Vagina (tissue), 2 donors: ENCODE measurements at places on chromosomes 1 and 21.
A peak's percentile ranks its signal among the peaks of the same experiment; 100 is the strongest.

- DNase-seq, result no peak
These were observed 67.2 kb downstream of the TTLL7 start for GRCh38 chr1:83931658-83932253.

DNA sequence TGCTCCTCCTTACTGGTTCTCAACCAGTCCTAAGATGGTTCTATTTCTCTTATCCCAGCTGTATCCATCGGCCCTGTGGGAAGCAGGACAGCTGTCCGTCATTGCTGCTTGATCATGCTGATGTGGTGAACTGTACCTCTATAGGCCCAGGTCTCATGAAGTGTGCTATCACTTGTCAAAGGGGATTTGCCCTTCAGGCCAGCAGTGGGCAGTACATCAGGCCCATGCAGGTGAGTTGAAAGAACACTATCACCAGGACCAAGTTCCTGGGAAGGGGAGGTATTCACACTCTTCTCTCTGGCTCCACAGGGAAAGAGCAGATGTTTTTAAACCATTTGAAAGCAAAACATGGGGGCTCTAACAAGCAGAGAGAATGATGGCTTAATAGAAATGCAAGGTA is 302.6 kb downstream of the PAPPA2 start:
- no peak for DNase-seq

- DNase-seq, result no peak
These were observed 370.6 kb downstream of the PTPRC start for GRCh38 chr1:199009447-199009846.

DNA sequence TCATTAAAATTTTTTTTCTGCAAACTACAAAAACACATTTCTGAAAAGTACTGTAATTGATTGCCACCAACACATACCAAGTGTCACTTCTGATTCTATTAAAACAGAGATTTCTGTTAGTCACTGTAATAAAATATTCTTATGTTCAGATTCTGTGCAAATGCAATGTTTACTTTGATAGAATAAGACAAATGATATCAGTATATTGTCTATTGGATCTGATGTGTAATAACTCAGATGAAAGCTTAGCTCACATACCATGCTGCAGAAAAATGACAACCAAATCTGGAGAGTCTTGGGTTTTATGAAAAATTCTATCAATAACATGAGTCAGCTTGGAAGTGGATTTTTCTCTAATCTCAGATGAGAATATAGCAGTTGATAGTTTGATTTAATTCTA is 963.8 kb upstream of the B3GALT2 start:
- DNase-seq, result no peak

GRCh38 chr1:240766831-240767230 is 154.9 kb upstream of the GREM2 start:
- DNase-seq, result no peak

- peak; percentile 65 for DNase-seq
These were observed 2.9 kb downstream of the TRIM62 start for GRCh38 chr1:33178836-33179439.

DNA sequence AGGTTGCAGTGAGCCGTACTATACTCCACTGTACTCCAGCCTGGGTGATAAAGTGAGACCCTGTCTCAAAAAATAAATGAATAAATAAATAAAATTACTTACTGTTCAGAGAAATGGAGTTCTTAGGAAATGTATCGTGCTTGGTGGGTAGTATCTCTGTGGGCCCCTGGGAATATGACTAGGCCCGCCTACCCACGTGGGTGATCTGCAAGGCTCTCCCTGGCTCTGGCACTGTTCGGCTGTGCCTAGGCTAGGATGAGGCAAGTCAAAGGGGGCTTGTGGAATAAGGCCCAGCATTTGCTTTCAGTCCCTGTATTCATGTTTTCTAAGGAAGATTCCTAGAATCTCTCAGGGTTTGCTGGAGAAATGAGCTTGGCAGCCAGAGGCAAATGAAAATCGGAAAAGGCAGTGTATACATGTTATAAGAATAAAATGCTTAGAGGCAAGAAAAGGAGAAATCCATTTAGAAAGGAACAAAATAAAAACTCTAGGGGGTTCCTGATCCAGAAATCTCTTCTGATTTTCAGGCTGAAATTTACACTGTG is 4.5 kb upstream of the CSRP1 start:
- no peak for DNase-seq

GRCh38 chr1:6073480-6074053 is 27.9 kb downstream of the KCNAB2 start:
- no peak for DNase-seq
